ENCODE measurements at places on chromosomes 4 and X. TPM values are rescaled to one million over a fixed set of nuclear protein-coding genes. Genes with fewer than 3 reads are reported as not detected.

Gene IL2RG
- total RNA-seq, result 0.57 TPM

Gene BST1
- 4.1 TPM for total RNA-seq

Gene PAGE4
- total RNA-seq, result not detected

Gene SCML2
- 0.93 TPM for total RNA-seq

GRCh38 chr4:168907119-168907698 is 102.8 kb downstream of the CBR4 start:
- peak overlapping the region; percentile 54 for H3K27ac ChIP-seq
- no peaks in the 10 kb centered on the region for H3K27me3 ChIP-seq
- no peak overlapping the region for H3K4me3 ChIP-seq

DNA sequence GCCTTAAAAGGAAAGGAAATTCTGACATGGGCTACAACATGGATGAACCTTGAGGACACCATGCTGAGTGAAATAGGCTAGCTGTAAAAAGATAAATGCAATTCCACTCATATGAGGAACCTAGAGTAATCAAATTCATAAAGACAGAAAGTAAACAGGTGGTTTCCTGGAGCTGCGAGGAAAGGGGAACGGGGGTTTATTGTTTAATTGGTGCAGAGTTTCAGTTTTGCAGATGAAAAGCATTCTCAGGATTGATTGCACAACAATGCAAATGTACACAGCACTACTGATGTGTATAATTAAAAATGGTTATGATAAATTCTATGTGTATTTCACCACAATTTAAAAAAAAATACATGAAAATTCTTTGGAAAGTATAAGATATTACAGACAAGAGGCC is 24.0 kb downstream of the PLRG1 start:
- no peak overlapping the region for H3K27ac ChIP-seq
- DNase-seq, result no peak
- H3K36me3 ChIP-seq, result no peaks in the 10 kb centered on the region
- no peaks in the 10 kb centered on the region for H3K27me3 ChIP-seq

DNA sequence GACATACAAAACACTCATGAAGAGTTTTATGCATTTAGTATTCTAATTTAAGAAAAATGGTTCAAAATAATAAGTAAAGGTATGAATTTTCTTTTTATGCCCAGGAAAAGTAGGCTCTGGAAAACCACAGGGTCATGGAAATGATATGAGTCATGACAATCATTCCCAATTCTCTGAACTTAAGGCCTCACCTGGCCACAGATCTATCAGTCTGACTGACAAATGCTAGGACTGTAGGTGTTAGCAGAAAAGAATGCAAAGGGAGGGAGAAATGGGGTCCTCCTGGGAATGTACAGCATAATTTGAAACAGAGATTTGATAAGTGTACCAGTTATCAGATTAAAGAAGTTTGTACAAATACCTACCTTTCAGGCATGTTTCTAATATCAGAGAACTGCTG is 270.5 kb upstream of the ARSJ start:
- H3K36me3 ChIP-seq, result no peaks in the 10 kb centered on the region
- no peaks in the 10 kb centered on the region for H3K4me1 ChIP-seq
- no peak overlapping the region for H3K27ac ChIP-seq
- no peak overlapping the region for H3K4me3 ChIP-seq
- no peak for DNase-seq

- no peak overlapping the region for H3K27ac ChIP-seq
- no peaks in the 10 kb centered on the region for H3K27me3 ChIP-seq
- DNase-seq, result no peak
- no peaks in the 10 kb centered on the region for H3K36me3 ChIP-seq
Observed at GRCh38 chr4:36043901-36044300, 200.4 kb downstream of the ARAP2 start.

GRCh38 chrX:102958794-102959193 is 21.7 kb downstream of the RAB40AL start:
- no peaks in the 10 kb centered on the region for H3K4me1 ChIP-seq
- no peaks in the 10 kb centered on the region for H3K36me3 ChIP-seq
- DNase-seq, result no peak

DNA sequence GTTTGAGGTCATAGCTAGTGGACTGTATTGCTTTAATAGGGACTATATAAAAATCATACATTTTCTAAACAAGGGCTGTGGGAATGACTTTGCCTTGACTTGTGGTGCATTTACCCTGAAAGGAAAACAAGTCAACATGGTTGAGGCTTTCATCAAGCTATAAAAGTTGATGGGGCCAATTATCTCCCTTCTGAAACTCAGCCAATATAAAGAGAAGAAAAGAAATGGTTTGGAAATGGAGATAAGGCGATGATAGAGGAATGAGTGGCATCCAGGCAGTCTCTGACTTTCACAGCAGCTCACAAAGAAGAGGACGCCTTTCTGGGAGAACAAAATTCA is 118.7 kb downstream of the SMARCA1 start:
- no peak for DNase-seq
- H3K4me3 ChIP-seq, result no peak overlapping the region
- H3K36me3 ChIP-seq, result no peaks in the 10 kb centered on the region
- no peak overlapping the region for H3K27ac ChIP-seq

DNA sequence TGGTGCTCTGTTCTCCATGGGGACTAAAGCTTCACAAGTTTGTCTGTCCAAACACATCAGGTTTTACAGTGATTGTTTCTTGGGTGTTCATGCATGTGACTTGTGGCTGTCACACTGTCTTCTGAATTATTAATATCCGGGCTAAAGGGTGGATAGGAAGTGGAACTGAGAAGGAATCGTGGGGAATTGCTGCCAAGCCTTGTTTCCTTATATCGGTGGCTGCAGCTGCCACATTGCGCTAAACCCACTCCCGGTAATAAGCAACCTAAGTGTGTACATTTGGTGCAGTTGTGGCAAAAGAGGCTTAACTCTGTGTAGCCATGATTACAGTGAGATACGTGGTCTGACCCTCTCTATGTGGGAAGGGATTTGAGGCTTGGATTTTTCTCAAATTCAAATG is 30.7 kb downstream of the SEPTIN11 start:
- H3K36me3 ChIP-seq, result no peaks in the 10 kb centered on the region
- H3K27ac ChIP-seq, result no peak overlapping the region
- no peak overlapping the region for H3K4me3 ChIP-seq
- DNase-seq, result no peak

DNA sequence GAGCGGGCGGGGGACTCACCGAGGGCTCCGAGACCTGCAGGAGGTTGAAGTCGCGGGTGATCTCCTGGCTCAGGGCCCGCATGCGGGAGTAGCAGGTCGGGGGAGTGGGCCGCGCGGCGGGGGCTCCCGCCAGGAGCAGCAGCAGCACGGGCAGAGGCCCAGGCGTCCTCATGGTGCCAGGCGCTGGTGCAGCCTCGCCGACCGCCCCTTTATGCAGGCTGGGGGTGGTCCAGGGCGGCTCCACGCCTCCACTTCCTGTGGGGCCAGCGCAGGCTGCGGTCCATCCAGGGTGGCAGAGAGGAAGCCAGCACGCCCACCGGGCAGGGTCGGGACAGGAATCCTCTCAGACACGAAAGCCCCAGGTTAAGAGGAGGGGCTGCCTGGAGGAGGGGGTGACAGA is at the start of gene CYTL1:
CYTL1 (minus strand) TSS at position 185 of the 400 bp plus-strand sequence; CDS start at position 172, 13 bp downstream.
- peaks cover 8% of the 10 kb centered on the region for H3K4me1 ChIP-seq
- no peak for DNase-seq
- no peak within 1 kb of the TSS for H3K4me3 ChIP-seq

GRCh38 chrX:15985937-15986336 is 131.3 kb upstream of the AP1S2 start:
- DNase-seq, result no peak
- no peaks in the 10 kb centered on the region for H3K36me3 ChIP-seq
- no peaks in the 10 kb centered on the region for H3K4me1 ChIP-seq
- H3K27me3 ChIP-seq, result no peaks in the 10 kb centered on the region
- no peak overlapping the region for H3K4me3 ChIP-seq
- H3K27ac ChIP-seq, result no peak overlapping the region

Data from heart right ventricle (tissue), 16 donors.